NCI-H460 (cell line): ENCODE measurements at places on chromosomes 16 and 17. TPM values are rescaled to one million over a fixed set of nuclear protein-coding genes. Genes with fewer than 3 reads are reported as not detected.
A peak's percentile ranks its signal among the peaks of the same experiment; 100 is the strongest.

GRCh38 chr17:2611627-2612026 is 18.2 kb downstream of the PAFAH1B1 start:
- no peak for DNase-seq

DNA sequence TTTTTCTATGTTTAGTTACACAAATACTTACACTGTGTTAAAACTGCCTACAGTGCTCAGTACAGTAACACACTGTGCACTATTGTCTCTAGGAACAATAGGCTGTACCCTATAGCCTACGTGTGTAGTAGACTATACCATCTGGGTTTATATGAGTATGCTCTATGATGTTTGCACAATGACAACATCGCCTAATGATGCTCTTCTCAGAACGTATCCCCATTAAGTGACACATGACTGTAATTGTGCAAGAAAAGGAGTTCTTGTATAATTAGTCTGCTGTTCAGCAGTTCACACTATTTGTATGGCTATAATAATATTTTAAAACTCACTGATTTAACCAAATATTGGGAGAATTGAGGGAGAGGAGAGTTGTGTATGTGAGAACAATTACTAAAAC is 173.7 kb downstream of the TRIM37 start:
- DNase-seq = no peak

- DNase-seq = no peak
Measured at GRCh38 chr16:83969771-83970429, 1.9 kb downstream of the NECAB2 start.

GRCh38 chr17:6232732-6233101 is 162.5 kb downstream of the WSCD1 start:
- no peak for DNase-seq

The SOX15 gene
- total RNA-seq = 0.47 TPM in 1 of 2 replicates, not detected in the other

The SEPTIN12 gene
- total RNA-seq = not detected in 2 replicates

DNA sequence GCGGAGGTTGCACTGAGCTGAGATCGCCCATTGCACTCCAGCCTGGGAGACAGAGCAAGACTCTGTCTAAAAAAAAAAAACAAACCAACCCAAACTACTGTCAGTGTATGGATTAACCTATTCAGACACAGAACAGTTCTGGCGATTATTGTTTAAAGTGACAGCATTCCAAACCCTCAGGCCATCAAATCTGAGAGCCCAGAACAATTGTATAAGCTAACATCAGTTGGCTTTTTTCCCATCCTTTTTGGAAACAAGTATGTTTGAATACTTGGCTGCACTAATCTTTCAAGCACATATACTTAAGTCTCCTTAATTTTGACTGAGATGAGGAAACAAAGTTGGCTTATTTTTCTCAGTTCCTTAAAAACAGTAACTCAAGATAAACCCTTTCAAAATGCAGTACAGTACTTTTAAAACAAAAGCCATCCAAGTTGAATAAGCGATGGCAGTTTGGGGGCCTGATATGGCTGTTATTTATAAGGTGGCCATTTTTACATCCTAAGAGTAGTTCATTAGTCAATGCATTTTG is 1.4 kb downstream of the ZSWIM7 start:
- no peak for DNase-seq

The ABCA9 gene
- 0.02 TPM in 1 of 2 replicates, not detected in the other for total RNA-seq

- no peak for DNase-seq
Measured at GRCh38 chr16:1850981-1851380, 21.0 kb downstream of the MEIOB start.

- DNase-seq = no peak
Measured at GRCh38 chr17:8776248-8776647, 17.9 kb upstream of the SPDYE4 start.

The SMPD3 gene
- 0.07 and 0.14 TPM in 2 replicates for total RNA-seq

GRCh38 chr16:2769100-2769529 is 8.0 kb downstream of the ELOB start:
- no peak for DNase-seq

The CA10 gene
- total RNA-seq = not detected in 2 replicates

- no peak for DNase-seq
Measured at GRCh38 chr17:66583112-66583748, 251.7 kb upstream of the CACNG5 start.

The FAM83G gene
- total RNA-seq = 17.8 and 19.1 TPM in 2 replicates

DNA sequence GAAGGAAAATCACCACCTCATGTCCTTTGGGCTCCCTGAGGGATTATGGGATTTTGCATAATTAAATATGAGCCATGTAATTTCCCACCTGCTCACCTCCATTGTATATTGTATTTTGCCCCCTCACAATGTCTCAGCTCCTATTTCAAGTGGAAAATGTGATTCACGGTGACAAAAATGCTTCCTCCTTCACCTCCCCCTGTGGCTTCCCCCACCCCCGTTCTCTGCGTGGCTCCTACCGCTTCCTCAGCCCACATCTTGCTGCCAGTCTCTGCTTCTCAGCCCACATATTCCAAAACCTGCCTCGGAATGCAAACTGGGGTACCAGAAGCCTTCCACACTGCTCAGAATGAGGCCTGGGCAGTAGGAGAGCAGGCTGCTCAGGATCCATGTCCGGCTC is 394.5 kb upstream of the C16orf82 start:
- DNase-seq = no peak

GRCh38 chr16:11610580-11610979 is 23.9 kb upstream of the LITAF start:
- no peak for DNase-seq

The TPSD1 gene
- not detected in 2 replicates for total RNA-seq

- no peak for DNase-seq
Measured at GRCh38 chr16:2775765-2776499, 1.1 kb downstream of the ELOB start.

GRCh38 chr17:75238684-75239191 is 22.7 kb downstream of the GGA3 start:
- peak; percentile 65 for DNase-seq

The EPN3 gene
- 0.02 TPM in 1 of 2 replicates, not detected in the other for total RNA-seq

The RTN4RL1 gene
- total RNA-seq = 0.12 TPM in 1 of 2 replicates, not detected in the other

DNA sequence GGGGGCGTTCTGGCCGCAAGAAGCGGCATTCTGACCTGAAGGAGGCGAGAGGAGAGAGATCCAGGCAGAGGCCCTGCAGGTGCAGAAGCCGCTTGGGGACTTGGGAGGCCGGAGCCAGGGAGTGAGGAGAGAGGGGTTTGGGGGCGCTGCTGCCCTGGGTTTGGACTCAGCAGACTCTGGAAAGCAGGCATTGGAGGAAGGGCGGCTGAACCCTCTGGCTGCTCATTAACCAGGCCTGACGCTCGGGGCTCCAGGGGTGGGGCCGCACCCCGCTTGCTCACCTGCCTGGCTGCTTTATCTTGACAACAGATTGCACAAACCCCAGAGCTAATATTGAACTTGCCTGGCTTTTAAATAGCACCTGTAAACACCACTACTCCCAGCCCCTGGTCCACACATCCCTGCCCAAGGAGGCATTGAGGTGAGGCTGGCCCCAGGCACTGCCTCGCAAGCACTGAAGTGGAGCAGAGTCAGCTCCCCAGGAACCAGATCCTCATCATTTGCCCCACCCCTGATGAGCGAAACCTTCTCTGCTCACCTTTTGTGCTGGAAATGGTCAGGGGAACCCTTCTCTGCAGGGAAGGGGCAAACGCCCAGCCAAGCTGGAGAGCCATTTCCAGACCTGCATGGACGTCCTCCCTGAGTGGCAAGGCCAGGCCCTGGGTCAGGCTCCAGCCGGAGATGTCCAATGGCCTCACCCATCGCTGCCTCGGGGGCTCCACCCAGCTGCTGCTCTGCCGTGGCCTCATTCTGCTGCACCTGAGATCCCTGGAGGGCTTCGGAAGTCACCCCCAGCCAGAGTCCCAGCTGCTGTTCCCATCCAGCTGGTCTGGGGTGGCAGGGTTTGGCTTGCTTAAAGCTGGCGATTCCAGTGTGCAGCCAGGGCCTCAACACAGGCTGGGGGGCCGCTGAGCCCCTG is 190.2 kb upstream of the GSE1 start:
- DNase-seq = no peak

The RNU2-1 gene
- not detected in 2 replicates for total RNA-seq

DNA sequence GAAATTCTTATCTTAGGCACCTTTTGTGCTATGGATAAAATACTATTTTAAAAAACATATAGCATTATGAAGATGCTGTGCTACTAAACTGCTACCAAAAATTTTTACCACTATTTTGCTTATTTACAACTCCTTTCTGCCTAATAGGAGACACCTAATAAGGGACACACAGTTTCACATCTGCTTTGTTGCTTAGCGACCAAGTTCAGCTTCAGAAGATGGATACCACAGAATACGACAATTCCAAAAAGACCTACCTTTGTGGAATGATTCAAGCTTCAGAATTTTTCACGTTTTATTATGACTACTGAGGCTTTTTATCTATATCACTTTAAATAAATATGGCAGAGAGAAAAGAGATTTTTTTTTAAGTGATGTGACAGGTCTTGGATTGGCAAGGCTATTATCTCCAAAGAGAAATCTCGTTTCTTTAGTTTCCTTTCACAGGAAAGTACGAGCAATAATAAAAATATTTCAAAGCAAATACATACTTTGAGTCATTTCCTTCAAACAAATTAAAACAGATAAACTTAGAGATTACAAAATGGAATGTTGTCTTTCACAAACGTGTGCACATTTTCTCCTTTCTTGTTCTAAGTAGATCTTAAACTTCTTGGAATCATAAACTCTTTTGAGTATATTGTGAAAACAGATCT is 35.4 kb downstream of the SPAG9 start:
- no peak for DNase-seq

DNA sequence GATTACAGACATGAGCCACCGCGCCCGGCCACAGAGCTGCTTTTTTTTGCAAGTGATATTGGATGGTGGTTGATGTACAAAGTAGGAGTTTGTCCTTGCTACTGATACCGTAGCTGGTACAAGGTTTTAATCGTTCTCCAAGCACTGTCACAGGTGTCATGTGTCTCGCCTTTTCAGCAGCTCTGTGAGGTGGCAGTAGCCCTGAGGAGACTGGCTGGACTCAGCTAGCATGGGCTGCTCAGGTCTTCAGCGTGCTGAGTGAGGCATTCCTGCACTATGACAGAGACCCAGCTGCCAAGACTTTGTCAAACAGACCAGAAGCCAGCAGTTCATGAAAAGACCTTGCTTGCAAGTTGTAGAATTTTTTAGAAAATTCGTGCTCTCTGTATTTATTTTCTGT is 7.2 kb downstream of the WWOX start:
- no peak for DNase-seq

The SPNS3 gene
- total RNA-seq = not detected in 2 replicates

GRCh38 chr16:2486645-2487516 is 12.0 kb downstream of the TBC1D24 start:
- no peak for DNase-seq

The CCDC78 gene
- 4.1 and 4.5 TPM in 2 replicates for total RNA-seq

The KRT28 gene
- total RNA-seq = not detected in 2 replicates

GRCh38 chr16:47507701-47508100 is 46.6 kb downstream of the PHKB start:
- no peak for DNase-seq

The PLXDC1 gene
- 0.10 TPM in 1 of 2 replicates, not detected in the other for total RNA-seq

GRCh38 chr16:66516509-66516807 is 33.5 kb downstream of the TK2 start:
- no peak for DNase-seq

GRCh38 chr17:41363881-41364280 is 5.7 kb downstream of the KRT33B start:
- DNase-seq = no peak

- no peak for DNase-seq
Measured at GRCh38 chr17:2865228-2865627, 69.0 kb downstream of the RAP1GAP2 start.

The KRT40 gene
- total RNA-seq = not detected in 2 replicates

GRCh38 chr16:23771642-23772041 is 16.8 kb downstream of the CHP2 start:
- no peak for DNase-seq

DNA sequence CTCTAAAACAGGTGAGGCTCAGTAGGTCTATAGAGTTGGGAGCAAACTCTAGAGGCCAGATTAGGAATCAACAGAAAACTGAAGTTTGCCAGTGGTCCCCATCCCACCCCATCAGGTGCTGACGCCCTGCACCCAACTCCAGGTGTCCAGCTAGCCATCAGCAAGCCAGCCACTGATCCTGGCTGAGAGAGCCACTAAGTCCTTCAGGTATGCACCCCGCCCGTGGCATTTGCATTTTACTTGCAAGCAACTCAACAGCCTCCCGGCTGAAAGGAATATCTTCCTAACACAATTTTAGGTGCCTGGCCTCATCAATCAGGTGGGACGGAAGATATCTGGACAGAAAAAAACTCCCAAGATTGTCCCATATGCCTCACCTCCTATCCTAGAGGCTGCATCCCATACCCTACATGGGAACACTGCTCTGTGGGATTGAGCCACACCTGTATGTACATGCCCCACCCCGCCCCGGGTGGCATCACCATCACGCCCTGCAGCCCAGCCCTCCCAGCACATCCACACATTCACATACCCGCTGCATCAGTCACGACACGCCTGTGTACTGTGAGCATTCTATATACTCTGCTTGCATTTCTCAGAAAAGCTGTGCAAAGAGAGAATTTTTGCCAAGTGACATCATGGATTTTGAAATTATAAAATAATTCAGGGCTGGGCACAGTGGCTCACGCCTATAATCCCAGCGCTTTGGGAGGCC is 8.3 kb downstream of the OTOP3 start:
- DNase-seq = no peak

The NOG gene
- total RNA-seq = 0.49 and 0.57 TPM in 2 replicates

DNA sequence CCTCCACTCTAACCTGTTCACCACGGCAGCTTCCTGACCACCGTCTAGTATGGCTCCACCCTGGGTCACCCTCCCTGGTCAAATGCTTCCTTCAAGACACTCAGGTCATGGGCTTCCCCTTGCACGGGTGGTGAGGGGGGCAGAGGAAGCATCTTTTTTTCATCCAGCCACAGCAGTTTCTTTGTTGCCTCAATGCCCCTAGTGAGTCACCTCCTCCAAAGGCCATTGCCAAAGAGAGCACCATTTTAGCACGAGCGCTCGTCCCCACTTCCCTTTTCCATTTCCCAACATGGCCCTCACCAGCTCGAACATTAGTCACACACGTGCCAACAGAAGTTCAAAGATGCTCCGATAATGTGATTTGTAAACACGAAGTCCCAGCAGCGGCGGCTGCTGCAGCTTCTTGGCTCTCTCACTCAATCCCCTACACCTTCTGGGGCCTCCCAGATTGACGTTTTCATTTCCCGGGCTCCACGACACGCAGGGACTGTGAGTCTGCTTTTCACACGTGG is 134.6 kb downstream of the GAS7 start:
- no peak for DNase-seq

GRCh38 chr17:51387986-51388385 is 127.6 kb downstream of the UTP18 start:
- no peak for DNase-seq

The KRT24 gene
- total RNA-seq = not detected in 2 replicates
